NCI-H1694 treated with DMSO at 0.1 percent for 48 hours (cell line): ENCODE measurements at places on chromosomes 1 and 21.

DNA sequence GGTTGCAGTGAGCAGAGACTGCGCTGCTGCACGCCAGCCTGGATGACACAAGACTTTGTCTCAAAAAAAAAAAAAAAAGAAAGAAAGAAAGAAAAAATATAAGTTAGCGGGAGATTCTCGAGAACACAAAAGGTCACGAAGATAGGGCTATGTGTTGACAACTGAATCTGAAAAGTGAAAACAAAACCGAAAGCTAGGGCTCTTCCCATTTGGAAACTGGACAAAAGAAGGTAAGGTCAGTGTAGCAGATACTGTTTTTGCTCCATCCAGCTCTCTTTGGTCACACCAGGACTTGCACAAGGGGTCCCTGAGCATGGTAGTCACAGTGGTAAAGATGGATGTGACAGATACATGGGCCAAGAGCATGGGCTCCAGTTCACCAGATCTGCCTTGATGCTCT is 60.4 kb upstream of the MAP10 start:
- DNase-seq = no peak

DNA sequence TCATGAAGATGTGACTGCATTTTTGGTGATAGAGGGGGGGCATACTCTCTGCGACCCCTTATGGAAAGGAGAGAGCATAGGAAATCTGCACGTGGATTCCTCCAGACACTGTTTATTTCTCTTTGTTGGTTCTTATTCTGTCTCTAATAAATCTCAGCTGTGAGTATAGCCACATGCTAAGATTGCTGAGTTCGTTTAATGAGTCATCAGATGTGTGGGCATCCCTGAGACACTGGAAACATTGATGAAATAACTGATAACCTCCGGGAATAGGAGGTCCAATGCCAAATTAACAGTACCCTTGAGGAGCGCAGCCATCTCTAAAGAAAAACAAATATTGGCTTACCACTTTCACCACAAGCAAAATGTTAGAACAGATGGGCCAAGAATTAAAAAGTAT is 880.2 kb upstream of the NEGR1 start:
- DNase-seq = no peak

GRCh38 chr1:26220199-26220912 is 13.6 kb upstream of the CEP85 start:
- no peak for DNase-seq

DNA sequence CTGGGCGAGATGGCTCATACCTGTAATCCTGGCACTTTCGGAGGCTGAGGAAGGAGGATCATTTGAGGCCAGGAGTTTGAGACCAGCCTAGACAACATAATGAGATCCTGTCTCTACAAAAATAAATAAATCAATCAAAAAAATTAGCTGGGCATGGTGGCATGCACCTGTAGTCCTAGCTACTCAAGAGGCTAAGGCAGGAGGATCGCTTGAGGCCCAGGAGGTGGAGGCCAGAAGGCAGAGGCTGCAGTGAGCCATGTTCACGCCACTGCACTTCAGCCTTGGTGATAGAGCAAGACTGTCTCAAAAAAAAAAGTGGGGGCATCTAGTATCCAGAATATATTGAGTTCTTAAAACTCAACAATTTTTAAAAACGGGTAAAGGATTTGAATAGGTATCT is 6.0 kb downstream of the TUT4 start:
- DNase-seq = no peak

DNA sequence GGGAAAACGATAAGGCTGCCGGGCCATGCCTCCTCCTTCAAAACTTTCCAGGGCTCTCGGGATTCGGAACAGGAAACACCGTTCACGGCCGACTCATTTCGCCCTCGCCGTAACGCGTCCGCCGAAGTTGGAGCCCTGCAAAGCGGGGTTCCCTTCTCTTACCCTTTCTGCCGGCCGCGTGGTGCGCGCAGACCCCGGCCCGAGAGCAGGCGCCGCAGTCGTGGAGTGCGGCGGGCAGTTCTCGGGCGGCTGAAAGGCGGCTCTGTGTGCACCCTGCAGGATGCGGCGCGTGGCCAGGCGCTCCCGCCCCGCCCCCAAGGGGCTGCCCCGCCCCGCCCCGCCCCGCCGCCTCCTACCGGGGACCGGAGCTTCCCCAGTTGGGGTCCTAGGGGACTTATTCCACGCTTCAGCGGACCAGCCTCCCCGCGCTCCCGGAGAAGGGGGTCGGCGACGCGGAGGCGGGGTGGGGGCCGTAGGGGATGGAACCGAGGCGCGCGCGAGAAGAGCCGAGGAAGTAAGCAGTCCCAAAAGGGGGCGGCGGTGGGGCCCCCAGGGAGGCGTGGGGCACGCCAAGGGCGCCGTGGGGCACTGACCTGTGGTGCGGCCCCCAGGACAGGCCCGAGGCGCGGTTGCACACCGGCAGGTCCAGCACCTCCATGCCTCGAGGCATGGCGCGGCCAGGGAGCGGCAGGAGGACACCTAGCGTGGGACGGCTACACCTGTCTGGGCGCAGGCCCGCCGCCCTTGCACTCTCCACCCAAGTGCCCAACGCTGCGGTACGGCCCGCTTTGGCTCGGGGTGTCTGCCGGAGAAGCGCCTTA is at the start of gene MCOLN2:
MCOLN2 (minus strand) TSS at position 268 of the 821 bp plus-strand sequence; CDS start at position 27, 241 bp downstream.
- DNase-seq = peak; percentile 7

DNA sequence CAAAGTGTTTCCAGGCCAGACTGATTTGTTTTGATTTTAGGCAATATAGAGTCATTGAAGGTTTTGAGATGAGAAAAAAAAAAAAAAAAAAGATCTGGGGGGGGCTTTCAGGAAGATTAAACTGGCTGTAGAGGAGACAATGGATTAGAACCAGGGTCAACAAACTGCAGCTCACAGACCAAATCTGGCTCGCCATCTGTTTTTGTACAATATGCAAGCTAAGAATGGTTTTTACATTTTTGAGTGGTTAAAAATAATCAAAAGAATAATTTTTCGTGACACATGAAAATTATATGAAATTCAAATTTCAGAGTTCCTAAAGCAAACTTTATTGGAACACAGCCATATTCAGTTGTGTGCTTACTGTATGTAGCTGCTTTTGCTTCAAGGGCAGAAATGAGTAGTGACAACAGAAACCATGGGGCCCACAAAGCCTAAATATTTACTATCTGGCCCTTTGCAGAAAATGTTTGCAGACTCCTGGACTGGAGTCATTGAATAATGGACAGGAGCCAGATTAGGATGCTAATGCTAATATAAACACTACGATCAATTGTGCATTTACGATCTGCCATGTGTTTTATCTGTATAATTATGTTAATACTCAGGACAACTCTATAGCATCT is 375.7 kb upstream of the DAB1 start:
- no peak for DNase-seq

GRCh38 chr1:7785108-7785507 is 1.0 kb downstream of the PER3 start:
- no peak for DNase-seq

DNA sequence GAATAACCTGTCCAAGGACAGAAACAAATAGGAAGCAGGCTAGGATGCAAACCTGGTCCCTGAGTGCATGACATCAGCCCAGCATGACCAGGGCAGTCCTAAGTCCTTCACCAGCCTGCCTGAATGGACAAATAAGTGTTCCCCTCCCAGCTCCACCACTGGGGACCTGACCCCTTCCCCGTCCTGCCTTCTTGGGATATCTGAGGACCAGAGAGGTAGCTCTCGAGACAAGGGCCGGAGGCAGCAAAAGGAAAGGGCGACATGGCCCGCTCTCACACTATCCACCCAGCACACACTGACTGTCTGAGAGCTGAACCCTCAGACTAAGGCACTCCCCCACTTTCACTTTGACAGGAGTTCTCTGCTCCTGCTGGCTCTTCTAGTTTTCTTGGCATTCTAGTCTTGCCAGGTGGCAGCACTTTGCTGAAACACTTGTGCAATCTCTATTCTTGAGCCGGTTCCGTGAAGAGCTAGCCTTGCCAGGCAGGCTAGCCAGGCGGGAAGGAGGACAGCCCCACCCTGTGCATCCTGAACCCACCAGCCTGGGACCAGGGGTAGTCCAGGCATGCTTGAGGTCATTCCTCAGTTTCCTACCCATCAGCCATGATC is 251.1 kb upstream of the RAB4A start:
- no peak for DNase-seq

- DNase-seq = no peak
These were observed 15.4 kb downstream of the CCDC17 start for GRCh38 chr1:45608175-45609156.

GRCh38 chr1:193221651-193222050 is 35.2 kb upstream of the B3GALT2 start:
- DNase-seq = no peak

- no peak for DNase-seq
These were observed 54.1 kb upstream of the NCAM2 start for GRCh38 chr21:20944139-20944538.

- DNase-seq = no peak
These were observed 69.5 kb downstream of the TMPRSS15 start for GRCh38 chr21:18334066-18334465.

GRCh38 chr1:24045771-24046170 is 65.6 kb upstream of the SRSF10 start:
- DNase-seq = no peak

DNA sequence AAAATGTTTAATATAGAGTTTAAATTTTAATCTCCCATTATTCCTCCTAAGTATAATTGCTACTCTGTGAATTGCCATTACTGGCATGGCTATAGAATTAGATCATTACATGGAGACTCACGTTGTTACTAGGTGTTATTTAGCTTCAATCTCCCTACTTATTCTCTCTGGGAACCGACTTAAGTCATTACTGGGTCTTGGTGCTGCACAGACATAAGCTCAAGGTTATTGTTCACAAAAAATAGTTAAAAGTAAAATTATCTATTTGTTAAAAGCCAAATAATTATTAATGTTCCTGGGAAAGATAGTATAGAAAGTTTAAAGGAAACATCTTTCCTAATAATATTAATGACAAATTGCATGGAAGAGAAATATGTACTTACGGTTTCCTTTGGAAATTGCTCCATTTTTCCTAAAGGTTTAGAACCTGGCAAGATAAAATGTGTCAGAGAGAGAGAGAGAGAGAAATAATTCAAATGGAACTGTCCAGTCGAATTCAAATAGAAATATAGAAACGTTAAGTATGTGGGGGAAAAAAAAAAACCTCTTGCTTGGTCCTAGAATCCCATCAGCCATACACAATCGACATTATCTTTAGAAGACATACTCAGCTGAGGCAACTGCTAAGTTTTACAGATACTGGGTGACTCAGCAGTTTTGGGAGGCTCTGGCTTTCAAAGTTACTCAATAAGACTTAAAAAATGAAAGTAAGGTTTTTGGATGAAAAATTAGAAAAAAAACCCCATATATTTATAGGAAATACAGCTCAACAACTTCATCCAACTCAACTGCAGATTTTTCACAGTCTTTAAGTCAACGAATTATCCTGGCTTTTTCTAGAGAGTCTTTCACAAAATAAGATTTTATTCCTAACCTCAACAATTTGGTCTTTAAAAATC is at the start of gene SPTA1:
SPTA1 (minus strand) TSS at position 605 of the 899 bp plus-strand sequence; CDS start at position 407, 198 bp downstream.
- no peak for DNase-seq

DNA sequence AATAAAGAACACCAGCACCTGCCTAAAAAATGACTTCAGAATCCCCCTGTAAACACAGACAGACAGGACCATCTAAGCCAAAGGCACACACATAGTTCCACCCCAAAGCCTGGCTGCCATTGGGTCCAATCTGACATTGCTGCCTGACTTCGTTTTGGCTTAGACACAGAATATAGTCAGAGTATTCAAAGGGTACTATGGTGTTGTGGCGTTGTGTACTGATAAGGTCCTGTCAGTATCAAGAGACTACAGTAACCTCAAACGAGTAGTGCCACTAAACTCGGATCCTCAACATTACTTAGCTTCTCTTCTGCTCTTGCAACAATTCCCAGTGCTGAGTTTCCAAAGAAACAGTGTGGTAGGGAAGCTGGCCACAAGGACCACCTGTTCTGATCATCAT is 169.3 kb upstream of the NR5A2 start:
- no peak for DNase-seq

GRCh38 chr1:68121536-68121935 is 71.1 kb upstream of the DIRAS3 start:
- no peak for DNase-seq

DNA sequence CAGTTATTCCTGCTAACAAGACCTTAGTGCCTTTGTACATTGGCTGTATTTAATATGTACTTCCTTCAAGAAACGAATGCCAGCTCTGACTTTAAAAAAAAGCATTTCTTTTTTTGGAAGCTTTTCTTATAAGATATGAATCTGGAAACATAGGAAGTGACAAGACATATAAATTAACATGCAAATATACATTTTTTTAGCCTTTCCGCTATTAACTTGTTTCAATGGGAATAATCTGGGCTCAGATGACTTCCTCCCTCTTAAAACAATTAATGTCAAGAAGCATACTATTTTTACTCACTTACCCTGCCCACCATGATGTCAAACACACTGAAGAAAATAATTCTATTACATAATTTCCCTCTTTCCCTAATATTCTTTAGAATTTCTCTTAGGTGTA is 1.4 kb downstream of the DENND1B start:
- no peak for DNase-seq

DNA sequence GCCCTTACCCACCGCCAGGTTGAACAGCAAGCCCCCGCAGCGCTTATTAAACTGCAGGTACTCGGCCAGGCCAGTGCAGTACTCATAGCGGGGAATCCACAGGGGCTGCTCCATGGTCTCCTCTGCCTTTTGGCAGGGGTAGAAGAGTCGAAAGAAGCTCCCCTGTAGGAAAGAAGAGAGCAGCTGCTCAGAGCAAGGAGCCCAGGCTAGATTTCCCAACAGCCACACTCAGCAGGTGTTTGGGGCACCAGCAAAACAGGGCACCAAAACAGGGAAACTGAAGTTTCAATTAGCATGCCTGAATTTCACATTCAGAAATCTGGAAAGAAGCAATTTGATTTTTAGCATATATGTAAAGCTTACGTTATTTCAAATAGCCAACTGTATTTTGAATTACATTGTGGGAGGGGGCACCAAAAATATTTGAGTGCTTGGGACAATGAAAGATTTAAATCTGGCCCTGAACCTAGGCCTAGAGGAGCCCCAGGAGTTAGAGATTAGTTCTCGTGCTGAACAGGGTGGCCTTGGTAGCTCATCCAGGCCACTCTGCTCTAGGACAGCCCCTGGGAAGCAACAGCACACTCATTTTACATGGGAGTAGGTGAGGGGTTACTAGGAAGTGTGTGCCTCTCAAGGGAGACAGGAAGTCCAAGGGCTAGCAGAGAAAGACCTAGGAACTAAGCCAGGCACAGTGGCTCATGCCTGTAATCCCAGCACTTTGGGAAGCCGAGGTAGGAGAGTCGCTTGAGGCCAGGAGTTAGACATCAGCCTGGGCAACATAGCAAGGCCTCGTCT is 8.2 kb downstream of the PAFAH2 start:
- DNase-seq = no peak

GRCh38 chr21:46168659-46169386 is 13.4 kb upstream of the FTCD start:
- DNase-seq = peak; percentile 92
